ENCODE measurements at places on chromosomes 2 and 18. TPM values are rescaled to one million over a fixed set of nuclear protein-coding genes. Genes with fewer than 3 reads are reported as not detected.

DNA sequence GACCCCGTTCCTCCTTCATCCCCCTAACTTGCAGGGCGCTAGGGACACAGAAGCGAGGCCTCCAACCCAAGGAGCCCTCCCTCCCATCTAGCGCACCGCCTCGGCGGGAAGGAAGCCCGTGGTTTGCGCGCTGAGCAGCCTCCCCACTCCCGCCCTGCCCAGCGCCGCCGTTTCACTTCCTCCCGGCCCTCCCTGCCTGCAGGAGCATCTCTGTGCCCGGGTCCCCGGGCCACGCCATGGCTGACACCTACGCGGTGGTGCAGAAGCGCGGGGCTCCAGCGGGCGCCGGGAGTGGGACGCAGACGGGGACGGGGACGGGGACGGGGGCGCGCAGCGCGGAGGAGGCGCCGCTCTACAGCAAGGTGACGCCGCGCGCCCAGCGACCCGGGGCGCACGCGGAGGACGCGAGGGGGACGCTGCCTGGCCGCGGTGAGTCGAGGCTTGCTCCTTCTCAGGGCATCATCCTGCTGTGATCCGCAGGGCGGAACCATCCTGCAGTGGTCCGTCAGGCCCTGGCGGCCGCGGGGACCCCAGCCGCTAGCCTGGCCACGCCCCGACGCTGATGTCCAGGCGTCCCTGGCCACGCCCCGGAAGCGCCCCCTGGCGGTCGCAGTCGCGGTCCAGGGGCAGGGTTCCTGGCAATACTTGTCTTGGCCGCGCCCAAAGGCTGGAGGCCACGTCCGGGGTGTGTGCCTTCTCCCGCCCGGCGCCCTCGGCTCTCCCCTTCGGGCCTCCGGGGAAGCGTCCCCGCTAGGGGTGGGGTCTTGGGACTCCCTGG is 16.4 kb downstream of the PTPN18 start:
- DNase-seq = peak; percentile 94

- no peak for DNase-seq
Measured at GRCh38 chr2:196959734-196960338, 33.3 kb upstream of the PGAP1 start.

The SP9 gene
- not detected for polyA plus RNA-seq

The VSNL1 gene
- 1.0 TPM for polyA plus RNA-seq

- DNase-seq = no peak
Measured at GRCh38 chr2:134347756-134348155, 93.9 kb downstream of the MGAT5 start.

- DNase-seq = no peak
Measured at GRCh38 chr2:3223080-3223923, 154.3 kb downstream of the EIPR1 start.

The ABCG5 gene
- not detected for polyA plus RNA-seq

- no peak for DNase-seq
Measured at GRCh38 chr2:224202281-224202865, 163.3 kb upstream of the SERPINE2 start.

Measured in kidney (tissue), 22 donors.